ENCODE measurements at places on chromosomes 11 and 22. TPM values are rescaled to one million over a fixed set of nuclear protein-coding genes. Genes with fewer than 3 reads are reported as not detected.

RPS19BP1 gene
- 27.7 TPM for total RNA-seq

LRRC32 gene
- 6.3 TPM for total RNA-seq

ZNF280B gene
- 1.6 TPM for total RNA-seq

PARVA gene
- total RNA-seq, result 15.1 TPM

LGR4 gene
- total RNA-seq, result 43.8 TPM
